Breast epithelium (tissue), 4 donors: ENCODE measurements at places on chromosomes 13 and 19. TPM values are rescaled to one million over a fixed set of nuclear protein-coding genes. Genes with fewer than 3 reads are reported as not detected.

The IGFL4 gene
- not detected for total RNA-seq

The SCEL gene
- not detected for total RNA-seq

The TINCR gene
- 11.7 TPM for total RNA-seq

The C19orf18 gene
- 3.3 TPM for total RNA-seq

The GJB6 gene
- total RNA-seq, result not detected

The FBN3 gene
- 0.66 TPM for total RNA-seq

The CEACAM3 gene
- 0.64 TPM for total RNA-seq

The SCN1B gene
- total RNA-seq, result 14.6 TPM

The RFPL4AL1 gene
- not detected for total RNA-seq

The CYP2S1 gene
- 2.0 TPM for total RNA-seq
